Right atrium auricular region (tissue), 2 donors: ENCODE measurements at places on chromosomes 12 and 14. TPM values are rescaled to one million over a fixed set of nuclear protein-coding genes. Genes with fewer than 3 reads are reported as not detected.

The FAM161B gene
- total RNA-seq, result 3.2 TPM

The RGS6 gene
- 13.1 TPM for total RNA-seq

The HAL gene
- total RNA-seq, result 0.24 TPM

- no peaks in the 10 kb centered on the region for H3K36me3 ChIP-seq
- no peak overlapping the region for H3K27ac ChIP-seq
- H3K27me3 ChIP-seq, result no peaks in the 10 kb centered on the region
- no peak for DNase-seq
- no peak overlapping the region for H3K4me3 ChIP-seq
Measured at GRCh38 chr14:71521238-71522135, 410.7 kb upstream of the RGS6 start.

GRCh38 chr12:109735051-109735521 lies 21.5 kb downstream of the FAM222A start:
- no peaks in the 10 kb centered on the region for H3K36me3 ChIP-seq
- no peaks in the 10 kb centered on the region for H3K27me3 ChIP-seq
- no peak overlapping the region for H3K27ac ChIP-seq
- no peak for DNase-seq
- H3K4me1 ChIP-seq, result no peaks in the 10 kb centered on the region
- H3K4me3 ChIP-seq, result no peak overlapping the region

DNA sequence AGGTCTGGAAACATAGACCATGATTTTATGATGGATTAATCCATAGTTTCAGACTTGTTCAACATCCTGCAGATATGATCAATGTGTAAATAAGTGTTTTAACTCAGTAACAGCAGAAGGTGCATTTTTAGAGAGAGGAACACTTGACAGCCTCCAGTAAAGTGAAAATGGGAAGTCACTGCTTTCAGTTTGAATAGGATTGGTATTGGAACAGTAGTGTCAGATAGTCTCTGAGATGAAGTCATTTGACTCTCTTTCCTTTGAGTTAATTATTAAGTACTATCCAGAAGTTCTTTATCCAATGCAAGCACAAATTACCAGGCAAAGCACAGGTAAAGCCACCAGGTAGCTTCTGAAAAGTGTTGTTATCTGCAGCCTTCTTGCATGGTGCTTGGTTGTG lies 14.5 kb upstream of the NAV3 start:
- H3K4me1 ChIP-seq, result no peaks in the 10 kb centered on the region
- H3K27me3 ChIP-seq, result no peaks in the 10 kb centered on the region
- H3K4me3 ChIP-seq, result no peak overlapping the region
- DNase-seq, result no peak

DNA sequence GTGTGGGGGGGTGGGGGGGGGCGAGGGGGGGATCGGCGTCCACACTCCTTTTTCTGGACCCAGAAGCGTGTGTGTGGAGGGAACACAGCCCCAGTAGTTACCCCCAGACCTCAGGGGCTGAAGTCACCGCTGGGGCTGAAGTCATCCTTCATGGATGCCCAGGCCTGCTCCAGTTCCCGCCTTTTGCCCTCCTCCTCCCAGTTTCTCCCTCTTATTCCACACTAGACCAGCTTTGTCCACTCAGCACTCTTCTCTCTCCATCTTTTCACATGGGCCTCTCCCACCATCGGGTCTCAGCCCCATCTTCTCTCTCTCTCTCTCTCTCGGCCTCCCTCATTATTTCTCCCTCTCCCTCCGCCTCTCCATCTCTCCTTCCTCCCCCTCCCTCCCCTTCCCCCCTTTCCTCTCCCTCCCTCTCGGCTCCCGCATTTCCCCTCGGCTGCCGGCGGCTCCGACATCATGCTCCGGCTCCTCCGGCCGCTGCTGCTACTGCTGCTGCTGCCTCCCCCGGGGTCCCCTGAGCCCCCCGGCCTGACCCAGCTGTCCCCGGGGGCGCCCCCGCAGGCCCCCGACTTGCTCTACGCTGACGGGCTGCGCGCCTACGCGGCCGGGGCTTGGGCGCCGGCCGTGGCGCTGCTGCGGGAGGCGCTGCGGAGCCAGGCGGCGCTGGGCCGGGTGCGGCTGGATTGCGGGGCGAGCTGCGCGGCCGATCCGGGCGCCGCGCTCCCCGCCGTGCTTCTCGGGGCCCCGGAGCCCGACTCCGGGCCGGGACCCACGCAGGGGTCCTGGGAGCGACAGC lies at the start of gene P3H3:
Gene P3H3, plus strand, starts transcription at position 426 of the 799 bp plus-strand sequence. Its CDS starts 34 bp downstream, at position 460.
- no peak for DNase-seq
- H3K27ac ChIP-seq, result peak within 1 kb of the TSS; percentile 84

- H3K4me3 ChIP-seq, result no peak overlapping the region
- no peak overlapping the region for H3K27ac ChIP-seq
- H3K4me1 ChIP-seq, result no peaks in the 10 kb centered on the region
- H3K36me3 ChIP-seq, result peaks cover 6% of the 10 kb centered on the region
- H3K27me3 ChIP-seq, result no peaks in the 10 kb centered on the region
Measured at GRCh38 chr14:100467939-100468338, 119.3 kb downstream of the BEGAIN start.

GRCh38 chr12:66541426-66541825 lies 137.4 kb downstream of the GRIP1 start:
- H3K27ac ChIP-seq, result no peak overlapping the region
- DNase-seq, result no peak
- H3K4me1 ChIP-seq, result no peaks in the 10 kb centered on the region
- no peak overlapping the region for H3K4me3 ChIP-seq
- no peaks in the 10 kb centered on the region for H3K36me3 ChIP-seq
- no peaks in the 10 kb centered on the region for H3K27me3 ChIP-seq

- H3K4me1 ChIP-seq, result peaks cover 34% of the 10 kb centered on the region
- no peaks in the 10 kb centered on the region for H3K27me3 ChIP-seq
- peak overlapping the region; percentile 76 for H3K4me3 ChIP-seq
Measured at GRCh38 chr12:111367661-111368221, 1.2 kb downstream of the PHETA1 start.

- H3K4me1 ChIP-seq, result no peaks in the 10 kb centered on the region
- H3K27ac ChIP-seq, result no peak overlapping the region
- no peak overlapping the region for H3K4me3 ChIP-seq
- DNase-seq, result no peak
Measured at GRCh38 chr14:22634233-22634900, 9.8 kb downstream of the OR6J1 start.

DNA sequence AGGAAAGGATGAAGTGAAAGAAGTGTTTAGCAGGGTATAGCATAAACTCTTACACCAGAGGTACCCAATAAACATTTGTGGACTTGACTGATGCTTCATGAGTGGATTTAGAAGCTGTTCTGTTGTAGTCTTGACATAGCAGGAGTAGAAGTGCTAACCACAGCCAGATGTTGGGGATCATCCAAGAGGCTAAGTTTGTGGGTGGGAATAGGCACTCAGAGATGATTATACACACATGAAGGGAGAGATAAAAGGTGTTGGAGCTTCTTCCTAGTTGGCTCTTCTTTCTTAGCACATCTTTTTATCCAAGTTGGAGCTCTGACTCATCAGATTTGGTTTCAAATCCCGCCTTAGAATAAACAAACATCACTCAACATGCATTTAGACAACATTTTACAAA lies 166.7 kb upstream of the E2F7 start:
- no peaks in the 10 kb centered on the region for H3K27me3 ChIP-seq
- H3K4me1 ChIP-seq, result no peaks in the 10 kb centered on the region
- H3K27ac ChIP-seq, result peak overlapping the region; percentile 61
- DNase-seq, result no peak
- H3K36me3 ChIP-seq, result no peaks in the 10 kb centered on the region

GRCh38 chr12:14910090-14910915 lies 24.6 kb upstream of the MGP start:
- H3K27ac ChIP-seq, result no peak overlapping the region
- no peaks in the 10 kb centered on the region for H3K36me3 ChIP-seq
- no peak overlapping the region for H3K4me3 ChIP-seq
- H3K27me3 ChIP-seq, result no peaks in the 10 kb centered on the region

DNA sequence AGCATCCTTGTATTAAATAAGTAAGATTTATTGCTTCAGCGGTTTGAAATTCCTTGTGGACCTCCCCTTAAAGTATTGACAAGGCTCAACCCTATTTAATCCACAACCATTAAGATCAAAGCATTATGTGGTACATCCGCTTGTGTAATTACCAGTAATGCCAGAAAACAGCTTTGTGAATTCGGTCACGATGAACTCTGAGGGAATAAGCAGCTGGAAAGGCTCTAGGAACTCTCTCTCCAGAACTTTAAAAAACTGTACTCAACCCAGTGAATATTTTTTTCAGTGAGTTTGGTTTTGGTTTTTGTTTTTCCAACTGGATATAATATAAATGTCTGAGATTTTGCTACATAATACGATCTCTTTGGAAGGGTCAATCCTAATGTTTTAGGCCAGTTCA lies 49.3 kb upstream of the DIO2 start:
- H3K4me3 ChIP-seq, result no peak overlapping the region
- H3K36me3 ChIP-seq, result no peaks in the 10 kb centered on the region
- H3K27ac ChIP-seq, result peak overlapping the region; percentile 30
- H3K27me3 ChIP-seq, result no peaks in the 10 kb centered on the region
- no peak for DNase-seq

DNA sequence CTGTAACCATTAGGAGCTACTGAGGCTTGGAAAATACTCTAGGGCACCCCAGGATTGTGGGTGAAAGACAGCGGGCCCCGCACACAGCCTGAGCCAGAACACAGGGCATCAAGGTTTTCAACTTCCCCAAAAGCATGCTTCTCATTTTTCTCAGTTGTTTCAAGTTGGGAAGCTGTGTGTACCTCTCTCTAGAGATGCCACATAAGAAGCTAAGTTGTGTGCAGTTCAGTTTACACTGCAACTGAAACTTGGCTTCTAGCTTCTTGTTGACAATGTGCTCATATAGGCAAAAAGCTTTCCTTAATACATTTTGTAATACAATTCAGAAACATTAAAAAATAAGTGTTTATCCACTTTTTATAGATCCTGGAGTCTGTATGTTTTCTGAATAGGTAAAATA lies 88.1 kb upstream of the PTPRR start:
- DNase-seq, result no peak
- H3K4me3 ChIP-seq, result no peak overlapping the region
- H3K36me3 ChIP-seq, result no peaks in the 10 kb centered on the region
